ENCODE measurements at places on chromosomes 5 and 9.
A peak's percentile ranks its signal among the peaks of the same experiment; 100 is the strongest.

GRCh38 chr9:84970432-84970831 lies 300.9 kb downstream of the NTRK2 start:
- DNase-seq: no peak

DNA sequence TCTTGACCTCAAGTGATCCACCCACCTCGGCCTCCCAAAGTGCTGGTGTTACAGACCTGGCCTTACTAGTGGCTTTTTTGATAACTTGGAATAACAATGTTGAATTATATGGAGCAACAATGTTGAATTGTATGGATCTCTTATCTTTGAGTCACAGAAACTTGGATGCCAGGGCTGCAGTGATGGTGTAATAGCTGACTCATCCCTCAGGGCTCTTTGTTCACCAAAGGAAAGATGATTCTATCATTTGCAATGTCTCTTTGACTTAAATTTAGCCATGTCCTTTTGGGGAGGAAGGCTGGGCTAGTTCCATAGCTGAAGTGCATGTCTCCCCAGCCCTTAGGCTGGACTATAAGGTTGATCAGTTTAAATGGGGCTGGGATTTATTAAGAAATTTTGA lies 172.3 kb downstream of the PDZD2 start:
- no peak for DNase-seq

DNA sequence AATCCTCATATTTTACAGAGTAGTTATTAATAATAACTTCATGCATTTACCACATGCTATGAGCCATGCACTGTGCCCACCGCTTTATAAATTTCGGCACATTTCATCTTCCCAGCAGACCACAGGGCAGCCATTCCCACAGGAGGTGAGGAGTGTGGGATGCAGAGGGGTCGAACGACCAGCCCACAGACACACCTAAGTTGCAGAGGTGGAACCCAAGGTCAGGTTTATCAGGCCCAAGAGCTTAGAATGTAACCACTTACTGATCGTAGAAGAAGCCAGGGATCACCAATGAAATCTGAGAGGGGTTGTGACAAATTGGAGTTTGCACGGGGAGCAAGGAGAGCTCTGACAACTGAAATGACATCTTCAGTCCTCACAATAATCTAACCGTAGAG lies 303.0 kb upstream of the MSX2 start:
- DNase-seq: no peak

- no peak for DNase-seq
Observed at GRCh38 chr5:90528601-90529193, 687 bp downstream of the LYSMD3 start.

- no peak for DNase-seq
Observed at GRCh38 chr5:131264451-131265099, 722 bp downstream of the CDC42SE2 start.

DNA sequence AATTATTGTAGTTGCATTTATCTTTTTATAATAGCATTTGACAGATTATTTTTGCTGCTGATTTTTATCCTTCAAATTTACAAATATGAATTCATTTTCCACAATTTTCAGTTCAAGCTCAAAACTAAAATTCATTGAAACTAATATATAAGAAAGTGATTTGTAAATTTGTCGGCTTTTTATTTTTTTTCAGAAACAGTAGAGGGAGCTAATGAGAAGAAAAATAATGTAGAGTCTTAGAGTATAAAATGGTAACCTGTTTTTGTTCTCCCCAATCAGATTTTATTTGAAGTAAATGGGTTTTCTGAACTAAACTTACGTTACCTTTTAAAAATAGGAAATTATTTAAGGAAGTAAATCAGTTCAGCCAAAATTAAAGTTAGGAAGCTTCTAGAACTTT lies 19.2 kb downstream of the PRRC1 start:
- no peak for DNase-seq

GRCh38 chr9:93682155-93682968 lies 106.0 kb downstream of the PHF2 start:
- peak; percentile 32 for DNase-seq

- DNase-seq: no peak
Observed at GRCh38 chr5:153900703-153901395, 137.9 kb downstream of the FAM114A2 start.

GRCh38 chr9:99811598-99812383 lies 9.9 kb upstream of the NR4A3 start:
- DNase-seq: no peak

DNA sequence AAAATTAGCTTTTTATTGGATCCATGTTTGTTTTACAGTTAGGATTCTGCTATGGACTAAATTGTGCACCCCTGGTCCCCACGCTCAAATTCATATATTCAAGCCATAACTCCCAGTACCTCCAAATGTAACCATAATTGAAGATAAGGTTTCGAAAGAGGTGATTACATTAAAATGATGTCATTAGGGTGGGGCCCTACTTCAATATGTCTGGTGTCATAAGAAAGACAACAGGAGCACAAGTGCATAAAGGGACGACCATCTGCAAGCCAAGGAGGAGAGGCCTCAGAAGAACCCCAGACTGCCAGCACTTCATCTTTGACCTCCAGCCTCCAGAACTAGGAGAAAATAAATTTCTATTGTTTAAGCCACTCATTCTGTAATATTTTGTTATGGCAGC lies 7.4 kb upstream of the HNRNPA0 start:
- no peak for DNase-seq
